ENCODE measurements at places on chromosomes 13 and 19.
A peak's percentile ranks its signal among the peaks of the same experiment; 100 is the strongest.

GRCh38 chr13:41107104-41107571 is 25.5 kb downstream of the KBTBD6 start:
- no peaks in the 10 kb centered on the region for H3K4me1 ChIP-seq
- H3K36me3 ChIP-seq = no peaks in the 10 kb centered on the region
- no peaks in the 10 kb centered on the region for H3K27me3 ChIP-seq
- no peak overlapping the region for H3K4me3 ChIP-seq

DNA sequence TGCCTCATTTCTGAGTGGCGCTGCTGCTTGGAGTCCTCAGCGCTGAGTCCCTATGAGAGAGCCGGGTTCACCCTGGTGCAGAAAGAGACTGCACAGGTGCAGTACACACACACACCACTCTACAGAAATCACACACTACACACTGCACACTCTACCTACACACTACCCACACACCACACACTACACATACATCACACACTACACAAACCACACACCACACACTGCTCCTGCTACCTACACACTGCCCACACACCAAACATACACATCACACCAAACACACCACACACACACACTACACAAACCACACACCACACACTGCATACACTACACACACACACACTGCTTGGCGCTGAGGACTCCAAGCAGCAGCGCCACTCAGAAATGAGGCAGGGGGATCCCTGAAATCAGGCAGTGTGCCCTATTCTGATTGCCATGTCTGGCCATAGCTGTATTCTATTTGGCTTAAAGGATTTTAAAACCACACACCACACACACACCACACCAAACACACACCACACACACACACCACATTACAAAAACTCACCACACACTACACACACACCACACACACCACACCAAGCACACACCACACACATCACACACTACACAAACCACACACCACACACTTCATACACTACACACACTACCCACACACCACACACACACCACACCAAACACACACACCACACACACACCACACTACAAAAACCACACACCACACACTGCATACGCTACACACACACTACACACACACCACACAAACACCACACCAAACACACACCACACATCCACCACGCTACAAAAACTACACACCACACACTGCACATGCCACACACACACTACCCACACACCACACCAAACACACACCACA is 4.9 kb downstream of the MAG start:
- no peak overlapping the region for H3K27ac ChIP-seq
- H3K36me3 ChIP-seq = no peaks in the 10 kb centered on the region
- no peak overlapping the region for H3K4me3 ChIP-seq
- no peak for DNase-seq
- H3K27me3 ChIP-seq = no peaks in the 10 kb centered on the region
- no peaks in the 10 kb centered on the region for H3K4me1 ChIP-seq

- no peaks in the 10 kb centered on the region for H3K27me3 ChIP-seq
- H3K4me1 ChIP-seq = no peaks in the 10 kb centered on the region
- no peaks in the 10 kb centered on the region for H3K36me3 ChIP-seq
- H3K4me3 ChIP-seq = no peak overlapping the region
- no peak for DNase-seq
Measured at GRCh38 chr13:37349916-37350315, 244.5 kb upstream of the CSNK1A1L start.

- DNase-seq = no peak
- no peaks in the 10 kb centered on the region for H3K4me1 ChIP-seq
- no peaks in the 10 kb centered on the region for H3K27me3 ChIP-seq
- no peak overlapping the region for H3K4me3 ChIP-seq
- no peaks in the 10 kb centered on the region for H3K36me3 ChIP-seq
Measured at GRCh38 chr13:71021825-71022422, 845.1 kb downstream of the DACH1 start.

GRCh38 chr13:97333983-97334382 is 100.0 kb upstream of the RAP2A start:
- H3K4me1 ChIP-seq = no peaks in the 10 kb centered on the region
- no peaks in the 10 kb centered on the region for H3K27me3 ChIP-seq
- H3K27ac ChIP-seq = no peak overlapping the region
- 0 out of 2 replicates have a peak, but pooled peaks cover 2% of the 10 kb centered on the region for H3K36me3 ChIP-seq
- H3K4me3 ChIP-seq = no peak overlapping the region

- DNase-seq = no peak
- H3K27ac ChIP-seq = no peak overlapping the region
- H3K4me1 ChIP-seq = no peaks in the 10 kb centered on the region
- H3K4me3 ChIP-seq = no peak overlapping the region
- no peaks in the 10 kb centered on the region for H3K27me3 ChIP-seq
Measured at GRCh38 chr13:107233541-107233940, 665.6 kb upstream of the ARGLU1 start.

DNA sequence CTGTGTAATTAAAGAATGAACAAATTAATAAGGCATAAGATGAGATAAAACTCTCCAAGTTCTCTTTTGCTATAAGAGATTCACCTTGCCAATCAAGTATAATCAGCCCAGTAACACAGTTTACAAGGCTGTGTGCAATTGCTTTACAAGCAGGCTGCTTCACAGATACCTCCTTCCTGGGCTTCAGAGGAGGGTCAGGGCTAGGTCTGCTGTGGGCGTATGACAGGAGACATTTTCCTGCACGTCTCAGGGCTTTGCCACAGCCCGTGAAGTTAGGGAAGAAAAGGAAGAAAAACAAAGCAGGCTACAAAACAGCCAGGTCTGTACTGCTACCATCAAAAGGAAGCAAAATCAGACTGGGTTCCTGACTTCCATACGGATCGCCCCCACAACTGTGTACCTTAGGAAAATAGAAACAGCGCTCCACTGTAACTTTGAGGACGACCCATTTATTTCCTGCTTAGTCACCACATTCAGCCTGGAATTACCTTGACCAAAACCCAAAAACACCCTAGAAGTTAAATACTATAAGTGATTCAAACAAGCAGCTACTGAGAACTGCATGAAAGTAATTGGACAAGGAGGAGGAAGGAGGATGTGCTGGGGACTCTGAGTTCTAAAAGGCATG is 12.4 kb downstream of the EFNB2 start:
- H3K4me3 ChIP-seq = no peak overlapping the region
- no peak overlapping the region for H3K27ac ChIP-seq
- H3K4me1 ChIP-seq = peaks cover 13% of the 10 kb centered on the region
- no peak for DNase-seq

GRCh38 chr19:7888826-7889217 is 512 bp downstream of the LRRC8E start:
- peak overlapping the region; percentile 94 for H3K4me3 ChIP-seq
- peaks cover 42% of the 10 kb centered on the region for H3K4me1 ChIP-seq
- DNase-seq = no peak
- no peaks in the 10 kb centered on the region for H3K27me3 ChIP-seq
- H3K27ac ChIP-seq = peak overlapping the region; percentile 76

Data from HCT116 (cell line).